SJCRH30 (cell line): ENCODE measurements at places on chromosomes 7 and 10.

- no peak for DNase-seq
These were observed 129.4 kb upstream of the RHOBTB1 start for GRCh38 chr10:61073391-61073790.

- no peak for DNase-seq
These were observed 66.7 kb downstream of the CCDC3 start for GRCh38 chr10:12934777-12935176.

DNA sequence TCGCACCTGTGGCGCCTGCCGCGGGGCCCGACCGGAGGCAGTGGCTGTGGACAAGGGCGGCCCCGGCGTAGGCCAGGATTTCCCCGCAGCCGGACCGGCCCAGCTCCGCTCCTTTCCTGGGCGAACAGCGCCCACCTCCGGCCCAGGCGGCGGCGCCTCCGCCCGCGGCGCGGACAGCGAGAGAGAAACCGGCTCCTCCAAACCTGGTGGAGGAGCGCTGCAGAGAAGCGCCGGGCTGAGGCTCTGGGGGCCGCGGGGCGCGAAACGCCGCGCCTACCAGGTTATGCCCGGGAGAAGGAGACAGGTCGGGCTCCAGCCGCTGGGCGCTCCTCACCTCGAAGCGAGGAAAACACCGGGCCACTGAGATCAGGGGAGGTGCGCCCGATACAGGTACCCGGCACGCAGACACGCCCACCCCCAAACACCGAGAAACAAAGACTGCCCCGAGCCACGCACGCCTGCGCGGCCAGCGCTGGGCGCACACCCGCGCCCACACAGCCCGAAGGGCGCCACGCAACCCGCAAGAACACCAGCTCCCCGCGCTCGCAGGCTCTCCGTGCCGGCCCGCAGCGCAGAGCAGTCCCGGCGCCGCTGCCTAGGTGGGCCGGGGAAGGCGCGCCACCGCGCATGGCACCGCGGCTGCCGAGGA is 3.3 kb downstream of the GRID1 start:
- DNase-seq: no peak

- no peak for DNase-seq
These were observed 619.3 kb downstream of the AUTS2 start for GRCh38 chr7:70217571-70217970.

GRCh38 chr7:37666026-37666799 is 17.4 kb upstream of the GPR141 start:
- no peak for DNase-seq

DNA sequence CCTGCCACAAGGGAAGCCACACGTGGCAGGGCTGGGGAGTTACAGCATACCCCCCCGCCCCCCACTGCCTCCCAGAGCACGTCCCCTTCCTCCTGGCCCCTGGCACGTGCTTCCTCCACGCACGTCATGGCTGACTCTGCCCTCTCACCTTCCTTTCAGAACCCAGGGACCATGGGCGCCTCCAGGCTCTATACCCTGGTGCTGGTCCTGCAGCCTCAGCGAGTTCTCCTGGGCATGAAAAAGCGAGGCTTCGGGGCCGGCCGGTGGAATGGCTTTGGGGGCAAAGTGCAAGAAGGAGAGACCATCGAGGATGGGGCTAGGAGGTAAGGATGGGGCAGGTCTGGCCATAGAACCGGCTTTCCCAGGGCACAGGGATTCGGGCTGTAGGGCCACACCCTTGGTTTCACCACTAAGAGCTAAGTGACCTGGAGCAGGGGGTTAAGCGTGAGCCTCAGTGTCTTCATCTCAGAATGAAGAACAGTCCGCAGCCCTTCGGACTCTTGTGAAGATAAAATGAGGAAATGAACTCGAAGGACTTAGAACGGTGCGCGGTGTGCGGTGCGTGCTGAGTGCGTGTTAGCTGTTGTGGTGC is 2.5 kb downstream of the NUDT1 start:
- no peak for DNase-seq

DNA sequence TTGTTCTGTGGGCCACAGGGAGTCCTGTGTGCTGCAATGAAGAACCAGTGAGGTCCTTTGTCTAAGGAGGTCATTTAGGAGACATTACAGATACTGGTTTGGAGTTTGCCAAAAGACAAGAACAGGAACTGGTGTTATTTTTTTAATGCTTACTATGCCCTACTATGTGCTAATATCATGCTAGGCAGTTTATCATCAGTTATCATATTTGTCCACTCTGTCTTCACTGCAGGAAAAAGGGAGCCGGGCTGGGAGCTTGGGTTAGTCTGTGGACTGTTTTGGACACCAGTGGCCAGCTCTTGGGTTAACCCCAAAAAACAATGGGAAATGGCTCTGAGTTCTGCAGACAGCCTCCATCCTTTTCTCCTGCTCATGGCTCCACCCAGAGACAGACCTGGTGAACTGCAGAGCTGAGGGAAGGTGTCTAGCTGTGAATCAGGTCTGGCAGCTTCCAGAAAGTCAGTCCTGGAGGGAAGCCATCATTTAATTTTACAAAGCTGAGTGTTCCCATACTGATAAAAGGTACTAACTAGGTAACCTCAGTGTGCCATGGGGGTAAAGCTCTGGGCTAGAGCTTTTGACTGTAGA is 101.2 kb upstream of the ZNF746 start:
- peak; percentile 50 for DNase-seq

- no peak for DNase-seq
These were observed 46.1 kb downstream of the C1GALT1 start for GRCh38 chr7:7228472-7228871.

DNA sequence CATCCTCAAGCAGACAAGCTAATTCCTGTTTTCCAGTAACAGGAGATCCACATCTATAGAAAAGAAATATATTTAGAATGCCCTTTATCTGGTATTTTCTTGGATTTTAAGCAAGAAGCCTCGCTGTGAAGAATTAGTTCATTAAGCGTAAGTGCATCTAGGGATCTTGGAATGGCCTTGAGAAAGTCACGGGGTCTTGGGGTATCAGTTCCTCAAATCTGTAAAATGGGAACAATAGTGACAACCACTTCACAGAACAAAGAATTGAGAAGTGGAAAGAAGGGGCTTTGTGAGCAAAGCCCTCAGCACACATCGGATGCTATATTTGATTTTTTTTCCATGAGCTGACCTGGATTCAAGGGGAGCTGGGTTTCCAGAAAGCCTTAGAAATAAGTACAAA is 32.3 kb upstream of the WDFY4 start:
- no peak for DNase-seq

- no peak for DNase-seq
These were observed 5.2 kb upstream of the HMX2 start for GRCh38 chr10:123142701-123143161.

GRCh38 chr7:2016021-2016631 is 216.6 kb downstream of the MAD1L1 start:
- no peak for DNase-seq

DNA sequence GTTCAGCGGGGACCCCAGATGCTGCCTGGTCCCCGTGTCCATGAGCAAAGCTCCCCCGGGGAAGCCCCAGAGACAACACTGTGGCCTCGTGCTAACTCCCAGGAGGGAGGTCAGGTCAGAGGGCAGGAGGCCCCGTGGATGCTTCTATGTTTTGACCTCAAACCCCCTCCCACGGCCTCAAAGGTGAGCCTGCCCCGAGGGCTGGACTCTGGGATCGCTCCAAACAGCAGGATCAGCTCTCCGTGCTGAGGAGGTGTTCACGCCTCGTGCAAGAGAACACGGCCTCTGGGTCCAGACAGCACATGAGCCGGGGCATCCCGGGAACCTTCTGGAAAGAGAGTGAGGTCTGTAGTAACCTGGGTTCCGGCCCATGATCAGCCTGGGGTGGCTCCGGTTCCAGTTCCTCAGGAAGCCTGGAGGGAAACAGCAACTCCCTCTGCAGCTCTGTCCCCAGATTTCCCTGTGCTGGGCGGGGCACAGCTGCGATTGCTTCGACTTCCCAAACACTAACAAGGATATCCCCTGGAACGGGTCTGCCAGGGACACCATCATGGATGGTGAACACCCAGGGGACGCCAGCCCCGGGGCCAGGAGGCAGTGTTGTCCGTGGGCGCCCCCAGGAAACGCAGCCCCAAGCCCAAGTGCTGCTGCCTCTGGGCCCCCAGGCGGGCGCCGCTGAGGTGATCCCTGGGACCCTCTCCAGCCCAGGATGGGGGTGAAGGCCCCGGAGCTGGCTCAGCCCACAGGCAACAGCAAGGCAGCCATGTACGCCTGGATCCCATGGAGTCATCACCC is 18.0 kb upstream of the INPP5A start:
- DNase-seq: no peak

DNA sequence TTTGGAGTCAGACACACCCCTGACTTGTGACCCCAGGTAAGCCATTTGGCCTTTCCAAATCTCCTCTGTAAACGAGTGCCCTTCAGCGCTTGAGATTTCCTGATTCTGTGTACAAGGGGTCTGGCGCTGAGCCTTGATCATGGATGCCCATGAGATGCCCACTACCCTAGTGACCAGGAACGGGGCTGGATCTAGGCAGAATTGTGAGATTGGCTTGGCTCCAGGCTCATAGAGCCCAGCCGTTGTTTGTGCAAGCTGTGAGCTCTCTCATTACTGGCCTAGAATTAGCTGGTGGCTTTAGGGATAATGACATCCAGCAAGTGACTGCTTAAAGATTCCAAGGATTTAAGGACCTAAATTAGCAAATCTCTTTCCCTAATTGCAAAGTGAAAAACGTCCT is 84.9 kb downstream of the CAMK1D start:
- DNase-seq: no peak

GRCh38 chr7:19621740-19622139 is 87.1 kb downstream of the POLR1F start:
- DNase-seq: no peak

DNA sequence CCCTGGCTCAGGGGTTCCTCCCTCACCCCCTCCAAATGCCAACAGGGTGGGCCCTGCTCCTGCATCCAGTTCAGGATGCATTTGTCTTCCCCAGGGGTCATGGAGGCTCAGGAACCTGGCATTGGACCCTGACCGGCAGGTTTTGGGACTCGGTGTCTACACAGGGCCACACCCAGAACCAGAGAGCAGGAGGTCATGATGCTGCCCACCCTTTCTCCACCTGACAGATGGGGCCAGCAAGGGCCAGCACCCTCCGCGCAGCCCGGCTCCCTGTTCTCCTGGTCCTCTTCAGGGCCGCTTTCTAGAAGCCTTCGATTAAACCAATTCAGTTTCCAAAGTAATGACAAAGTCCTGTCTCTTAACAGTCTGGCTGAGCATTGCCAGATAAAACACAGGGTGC is 50.2 kb downstream of the CAMK2B start:
- DNase-seq: no peak

DNA sequence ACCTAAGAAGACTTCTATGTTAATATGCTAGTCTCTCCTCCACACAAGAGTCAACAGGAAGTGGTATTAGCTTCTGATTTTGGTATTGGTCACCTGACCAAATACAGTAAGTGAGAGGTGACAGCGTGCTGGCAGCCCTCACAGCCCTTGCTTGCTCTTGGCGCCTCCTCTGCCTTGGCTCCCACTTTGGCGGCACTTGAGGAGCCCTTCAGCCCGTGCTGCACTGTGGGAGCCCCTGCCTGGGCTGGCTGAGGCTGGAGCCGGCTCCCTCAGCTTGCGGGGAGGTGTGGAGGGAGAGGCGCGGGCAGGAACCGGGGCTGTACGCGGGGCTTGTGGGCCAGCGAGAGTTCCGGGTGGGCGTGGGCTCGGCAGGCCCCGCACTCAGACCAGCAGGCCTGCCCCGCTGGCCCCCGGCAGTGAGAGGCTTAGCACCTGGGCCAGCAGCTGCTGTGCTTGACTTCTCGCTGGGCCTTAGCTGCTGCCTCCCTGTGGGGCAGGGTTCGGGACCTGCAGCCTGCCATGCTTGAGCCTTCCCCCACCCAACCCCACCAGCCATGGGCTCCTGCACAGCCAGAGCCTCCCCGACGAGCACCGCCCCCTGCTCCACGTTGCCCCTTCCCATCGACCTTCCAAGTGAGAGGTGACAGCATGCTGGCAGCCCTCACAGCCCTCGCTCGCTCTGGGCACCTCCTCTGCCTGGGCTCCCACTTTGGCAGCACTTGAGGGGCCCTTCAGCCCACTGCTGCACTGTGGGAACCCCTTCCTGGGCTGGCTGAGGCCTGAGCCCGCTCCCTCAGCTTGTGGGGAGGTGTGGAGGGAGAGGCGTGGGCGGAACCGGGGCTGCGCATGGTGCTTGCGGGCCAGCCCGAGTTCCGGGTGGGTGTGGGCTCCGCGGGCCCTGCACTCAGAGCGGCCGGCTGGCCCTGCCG is 4.2 kb upstream of the ACSL5 start:
- DNase-seq: no peak

DNA sequence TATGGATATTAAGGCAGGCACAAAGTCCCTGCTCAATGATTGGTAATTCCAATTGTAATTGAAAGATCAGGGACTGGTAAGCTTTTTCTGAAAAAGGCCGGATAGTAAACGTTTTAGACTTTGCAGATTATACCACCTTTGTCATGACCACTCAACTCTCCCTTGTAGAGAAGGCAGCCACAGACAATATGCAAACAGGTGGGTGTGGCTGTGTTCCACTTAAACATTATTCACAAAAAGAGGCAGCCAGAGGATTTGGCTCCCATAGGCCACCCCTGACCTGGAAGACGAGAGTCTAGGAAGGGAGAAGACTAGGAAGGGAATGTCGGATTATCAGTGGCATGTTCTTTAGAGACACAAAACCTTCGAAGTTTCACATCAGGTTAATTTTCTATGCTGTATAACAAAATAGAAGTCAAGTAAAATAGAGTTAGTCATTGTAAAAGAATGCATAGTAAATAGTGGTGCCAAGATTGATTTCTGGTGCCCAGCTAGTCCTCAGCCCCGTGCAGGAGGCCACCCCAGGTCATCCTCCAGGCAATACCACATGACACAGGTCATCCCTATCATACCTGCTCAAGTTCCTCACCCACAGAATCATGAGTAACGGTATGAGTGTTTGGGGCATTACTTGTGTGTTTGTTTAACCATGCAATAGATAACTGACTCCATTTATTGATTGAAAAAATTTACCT is 193.8 kb downstream of the PLPP4 start:
- no peak for DNase-seq

DNA sequence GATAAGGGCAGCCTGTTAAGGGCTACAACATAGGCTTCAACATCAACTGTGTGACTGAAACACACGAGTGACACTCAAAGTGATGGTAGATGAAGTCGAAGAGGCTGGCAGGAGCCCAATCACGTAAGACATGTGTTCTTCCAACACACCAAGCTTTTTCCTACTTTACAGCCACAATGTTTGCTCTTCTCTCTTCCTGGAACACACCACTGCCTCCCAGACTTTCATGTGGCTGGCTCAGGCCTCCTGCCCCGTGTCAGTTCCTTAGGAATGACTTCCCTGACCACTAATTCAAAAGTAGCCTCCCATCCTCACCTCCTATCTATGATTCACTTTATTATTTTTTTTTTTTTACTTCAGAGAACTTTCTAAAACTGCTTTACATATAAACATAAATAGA is 209.2 kb downstream of the GPAM start:
- DNase-seq: no peak

GRCh38 chr10:91980319-91980718 is 56.7 kb downstream of the BTAF1 start:
- DNase-seq: no peak

DNA sequence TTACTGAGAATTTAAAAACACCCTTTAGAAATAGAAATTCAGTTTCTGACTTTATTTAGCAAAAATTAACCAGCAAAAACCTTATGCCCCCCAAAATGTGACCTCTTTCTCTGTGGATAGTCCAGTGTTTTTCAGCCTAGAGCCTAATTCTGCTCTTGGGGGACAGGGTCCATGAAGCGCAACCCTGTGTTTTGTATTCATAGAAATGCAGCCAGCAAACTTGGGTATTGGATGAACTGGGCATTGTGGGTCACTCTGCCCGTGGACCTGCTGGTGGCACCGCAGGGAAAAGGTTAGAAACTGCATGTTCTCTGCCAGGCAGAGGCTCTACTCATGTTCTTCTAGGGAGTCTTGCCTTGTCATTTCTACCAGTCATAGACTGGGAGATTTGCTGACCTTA is 787.4 kb upstream of the C7orf33 start:
- peak; percentile 4 for DNase-seq

GRCh38 chr7:131384286-131384635 is 56.6 kb downstream of the MKLN1 start:
- DNase-seq: no peak
